ENCODE measurements at places on chromosomes 13 and 19.

GRCh38 chr13:111449041-111449440, 128.6 kb downstream of the TEX29 start:
- no peak for DNase-seq

- no peak for DNase-seq
Observed at GRCh38 chr13:45863709-45864590, 12.4 kb upstream of the SIAH3 start.

- DNase-seq, result no peak
Observed at GRCh38 chr13:110503037-110503901, 58.3 kb downstream of the RAB20 start.

GRCh38 chr19:17429641-17430113, 9.8 kb downstream of the MVB12A start:
- DNase-seq, result no peak

DNA sequence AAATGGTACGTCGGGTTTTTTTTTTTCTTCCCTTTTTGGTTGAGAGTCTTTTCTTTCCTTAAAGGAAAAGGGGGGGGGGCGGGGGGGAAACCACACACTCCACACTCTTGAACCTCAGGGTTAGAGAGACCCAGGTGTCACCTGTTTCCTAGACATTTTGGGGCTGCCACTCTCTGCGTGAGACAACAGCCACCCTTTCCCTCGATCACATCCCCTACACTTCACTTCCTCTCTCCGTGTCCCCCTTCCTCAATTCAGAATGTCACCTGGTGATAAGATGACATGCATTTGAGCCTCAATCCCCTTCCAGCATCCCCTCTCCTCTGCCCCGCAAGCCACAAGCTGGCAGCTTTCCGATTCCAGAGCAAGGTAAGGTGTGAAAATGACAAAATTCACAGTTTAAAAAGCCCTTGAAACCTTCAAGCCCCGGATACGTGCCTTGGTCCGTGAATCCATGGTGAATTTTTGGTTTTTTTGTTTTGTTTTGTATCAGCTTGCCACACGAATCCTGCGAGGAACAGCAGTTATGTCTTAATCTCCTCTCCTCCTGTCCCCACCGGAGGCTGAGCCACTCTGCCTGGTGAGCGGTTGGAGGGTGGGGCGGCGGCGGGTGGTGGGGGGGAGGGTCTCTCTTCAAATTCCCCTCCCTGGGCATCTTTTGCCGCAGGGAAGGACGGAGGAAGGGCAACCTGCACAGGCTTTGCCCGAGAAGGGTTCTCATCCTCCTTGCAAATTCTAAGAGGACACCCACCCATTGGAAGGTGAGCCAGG, 4.2 kb downstream of the PTPRS start:
- no peak for DNase-seq

GRCh38 chr13:94073007-94073744, 406.3 kb downstream of the DCT start:
- DNase-seq, result no peak

DNA sequence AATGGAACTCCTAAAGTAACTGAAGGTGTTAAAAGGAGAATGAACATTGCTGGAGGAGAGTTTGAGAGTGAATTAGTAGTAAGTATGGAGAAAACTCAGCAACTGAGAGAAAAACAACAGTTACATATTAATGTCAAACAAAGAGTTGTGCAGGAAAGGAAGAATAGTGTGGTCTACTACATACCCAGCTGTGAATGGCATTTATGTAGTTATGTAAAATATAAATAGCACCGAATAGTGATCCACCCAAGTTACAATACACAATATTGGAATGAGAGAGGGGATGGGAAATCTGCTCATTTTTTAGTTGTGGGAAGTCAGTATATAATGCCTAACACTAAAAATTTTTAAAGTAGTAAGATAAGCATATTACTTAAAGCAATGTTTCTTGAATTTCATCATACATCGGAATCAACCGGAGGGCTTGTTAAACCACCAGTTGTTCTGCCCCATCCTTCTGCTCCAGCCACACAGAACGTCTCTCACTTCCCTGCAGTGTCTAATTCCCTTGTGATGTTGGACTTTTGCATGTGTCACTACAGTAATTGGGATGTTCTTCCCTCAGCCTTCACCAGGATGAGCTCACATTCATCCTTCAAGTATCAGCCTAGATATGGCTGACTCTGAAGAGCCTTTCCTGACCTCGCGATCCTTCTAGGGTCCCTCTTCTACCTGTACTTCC, 11.5 kb downstream of the CCDC70 start:
- no peak for DNase-seq

DNA sequence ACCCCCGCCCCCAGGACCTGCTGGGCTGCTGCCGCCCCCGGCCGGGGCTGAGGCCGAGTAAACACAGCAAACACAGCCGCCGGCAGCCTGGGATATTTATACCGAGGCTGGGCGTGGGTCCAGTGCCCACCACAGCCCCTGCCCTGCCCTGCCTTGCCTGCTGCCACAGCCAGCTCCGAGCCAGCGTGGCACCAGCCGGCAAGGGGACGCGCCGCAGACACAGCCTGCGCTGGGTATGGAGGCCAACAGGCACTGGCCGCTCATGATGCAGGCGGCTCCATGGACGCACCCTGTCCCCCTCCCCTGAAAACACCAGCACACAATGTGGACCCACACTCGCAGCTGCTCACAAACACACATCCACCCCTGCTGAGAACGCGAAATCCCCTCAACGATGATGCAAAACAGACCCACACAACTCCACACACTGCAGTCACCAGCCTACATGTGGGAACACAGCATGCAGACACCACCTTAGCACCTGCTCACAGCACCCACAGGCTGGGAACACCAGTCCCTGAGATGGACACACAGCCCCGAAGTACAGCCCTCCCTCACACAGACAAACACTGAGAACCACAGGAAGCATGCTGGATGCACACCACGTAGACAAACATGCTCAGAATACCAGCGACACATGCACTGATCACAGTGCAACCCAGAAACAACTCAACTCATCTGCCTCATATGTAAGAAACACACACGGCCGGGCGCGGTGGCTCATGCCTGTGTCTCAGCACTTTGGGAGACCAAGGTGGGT, 16.2 kb downstream of the CCDC97 start:
- no peak for DNase-seq

DNA sequence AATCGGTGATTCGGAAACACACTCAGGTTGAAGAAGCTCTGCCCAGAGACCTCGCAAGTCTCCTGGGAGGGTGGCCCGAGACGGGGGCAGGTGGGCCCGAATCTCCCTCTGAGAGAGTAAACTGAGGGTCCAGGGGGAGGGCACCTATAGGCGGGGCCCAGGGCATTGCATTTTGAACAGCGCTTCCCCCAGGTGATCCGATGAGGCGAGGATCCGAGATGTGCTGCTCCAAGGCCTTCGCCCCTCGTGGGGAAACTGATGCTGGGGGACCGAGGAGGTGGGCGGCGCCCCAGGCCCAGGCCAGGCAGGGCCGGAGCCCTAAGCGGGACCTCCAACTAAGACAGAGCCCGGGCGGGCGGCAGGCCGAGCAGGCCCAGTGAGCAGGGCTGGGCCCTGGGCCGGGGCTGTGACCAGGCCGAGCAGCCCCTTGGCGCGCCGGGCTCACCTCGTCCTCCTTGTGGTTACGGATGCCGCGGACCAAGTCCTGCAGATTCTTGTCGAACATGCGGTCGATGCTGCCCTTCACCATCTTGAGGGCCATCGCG, 500 bp downstream of the AP3D1 start:
- no peak for DNase-seq
